Esophagus muscularis mucosa (tissue), 4 donors: ENCODE measurements at places on chromosomes 2 and 18. TPM values are rescaled to one million over a fixed set of nuclear protein-coding genes. Genes with fewer than 3 reads are reported as not detected.

GRCh38 chr2:145012214-145012670 lies 492.3 kb upstream of the ZEB2 start:
- no peak for DNase-seq

DNA sequence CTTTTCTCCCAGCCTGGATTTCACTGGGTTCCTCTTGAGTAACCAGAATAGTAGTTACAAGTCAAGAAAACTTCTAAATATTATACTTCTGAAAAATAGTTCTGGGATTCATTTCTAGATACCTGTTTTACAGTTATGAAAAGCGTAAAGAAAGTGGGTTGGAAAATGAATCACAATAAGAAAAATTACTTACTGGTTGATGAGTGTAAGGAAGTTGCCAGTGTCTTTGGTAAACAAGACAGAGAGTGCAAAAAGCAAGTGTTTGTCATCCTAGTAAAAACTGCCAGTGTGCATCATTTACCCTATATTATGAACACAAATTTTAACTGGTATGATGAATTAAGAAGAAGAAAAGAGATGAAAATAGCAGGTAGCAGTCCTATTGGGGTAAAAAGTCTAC lies 88.9 kb downstream of the R3HDM1 start:
- DNase-seq, result no peak

GRCh38 chr18:55289775-55290174 lies 298.2 kb downstream of the TCF4 start:
- DNase-seq, result no peak

DNA sequence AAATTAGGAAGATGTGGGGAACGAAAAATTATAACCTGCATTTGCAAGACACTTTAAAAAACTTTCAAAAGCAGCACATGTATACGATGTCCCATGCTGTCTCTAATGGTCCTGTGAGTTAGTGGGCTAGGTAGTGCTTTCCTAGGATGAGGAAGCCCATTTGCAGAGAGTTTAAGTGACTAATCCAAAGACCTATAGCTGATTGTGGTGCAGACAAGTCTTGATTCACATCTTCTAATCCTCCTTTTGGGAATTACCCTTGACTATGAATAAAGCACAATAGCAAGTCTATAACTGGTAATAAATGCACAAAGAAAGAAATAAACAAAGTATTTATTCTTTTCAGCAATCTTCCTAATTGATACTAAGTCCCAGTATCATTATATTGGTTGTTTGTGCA lies 234.6 kb upstream of the FANCL start:
- no peak for DNase-seq

- no peak for DNase-seq
Measured at GRCh38 chr18:44392933-44393332, 287.8 kb upstream of the SETBP1 start.

DNA sequence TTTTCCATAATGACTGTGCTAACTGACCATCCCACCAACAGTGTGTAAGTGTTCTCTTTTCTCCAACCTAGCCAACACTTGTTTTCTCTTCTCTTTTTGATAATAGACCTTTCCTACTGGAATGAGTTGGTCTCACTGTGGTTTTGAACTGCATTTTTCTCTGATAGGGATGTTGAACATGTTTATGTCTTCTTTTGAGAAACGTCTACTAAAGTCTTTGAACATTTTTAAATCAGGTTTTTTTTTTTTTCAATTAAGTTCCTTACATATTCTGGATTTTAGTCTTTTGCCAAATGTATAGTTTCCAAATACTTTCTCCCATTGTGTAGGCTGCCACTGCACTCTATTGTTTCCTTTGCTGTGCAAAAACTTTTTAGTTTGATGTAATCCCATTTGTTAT lies 405.5 kb upstream of the FIGN start:
- DNase-seq, result no peak

GRCh38 chr2:119387381-119388129 lies 20.8 kb downstream of the DBI start:
- no peak for DNase-seq

- DNase-seq, result no peak
Measured at GRCh38 chr18:48364146-48364545, 45.0 kb downstream of the ZBTB7C start.

DNA sequence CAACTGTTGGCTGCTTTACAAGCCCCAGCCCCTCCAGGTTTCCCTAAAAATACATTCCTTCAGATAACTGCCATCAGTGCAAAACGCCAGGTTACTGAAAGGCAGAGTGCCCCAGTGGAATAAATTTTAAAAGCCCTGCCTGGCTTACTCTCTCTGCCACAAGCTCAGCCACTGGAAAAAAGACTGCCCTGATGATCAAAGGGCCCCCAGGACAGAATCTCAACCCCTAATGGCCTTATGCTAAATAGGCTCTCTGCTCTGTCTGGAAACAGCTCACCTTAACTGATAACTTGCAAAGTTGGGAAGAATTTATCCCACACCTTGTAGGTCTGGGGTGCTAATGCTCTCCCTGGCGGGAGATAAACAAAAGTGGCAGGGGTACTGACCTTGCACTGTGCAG lies 33.9 kb downstream of the CFAP53 start:
- DNase-seq, result peak; percentile 26

DNA sequence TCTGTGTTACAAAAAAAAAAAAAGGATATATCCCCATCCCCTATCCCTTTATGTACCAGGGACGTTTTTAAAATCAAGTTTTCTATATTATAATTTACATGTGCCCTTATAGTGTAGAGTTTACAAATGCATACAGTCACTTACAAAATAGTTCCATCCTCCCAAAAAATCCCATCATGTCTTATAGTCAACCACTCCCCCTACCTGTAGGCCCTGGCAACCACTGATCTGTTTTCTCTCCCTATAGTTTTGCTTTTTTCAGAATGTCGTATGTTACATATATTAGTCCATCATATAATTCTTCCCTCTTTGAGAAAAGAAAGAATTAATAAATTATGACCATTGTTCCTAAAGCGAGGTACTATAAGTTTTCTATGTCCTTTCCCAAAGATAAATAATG lies 17.8 kb downstream of the CFAP210 start:
- no peak for DNase-seq

GRCh38 chr2:172351586-172351985 lies 75.8 kb upstream of the ITGA6 start:
- DNase-seq, result no peak

- DNase-seq, result no peak
Measured at GRCh38 chr2:30433541-30434299, 13.3 kb upstream of the LCLAT1 start.

GRCh38 chr18:2412281-2412680 lies 159.0 kb downstream of the METTL4 start:
- DNase-seq, result no peak

DNA sequence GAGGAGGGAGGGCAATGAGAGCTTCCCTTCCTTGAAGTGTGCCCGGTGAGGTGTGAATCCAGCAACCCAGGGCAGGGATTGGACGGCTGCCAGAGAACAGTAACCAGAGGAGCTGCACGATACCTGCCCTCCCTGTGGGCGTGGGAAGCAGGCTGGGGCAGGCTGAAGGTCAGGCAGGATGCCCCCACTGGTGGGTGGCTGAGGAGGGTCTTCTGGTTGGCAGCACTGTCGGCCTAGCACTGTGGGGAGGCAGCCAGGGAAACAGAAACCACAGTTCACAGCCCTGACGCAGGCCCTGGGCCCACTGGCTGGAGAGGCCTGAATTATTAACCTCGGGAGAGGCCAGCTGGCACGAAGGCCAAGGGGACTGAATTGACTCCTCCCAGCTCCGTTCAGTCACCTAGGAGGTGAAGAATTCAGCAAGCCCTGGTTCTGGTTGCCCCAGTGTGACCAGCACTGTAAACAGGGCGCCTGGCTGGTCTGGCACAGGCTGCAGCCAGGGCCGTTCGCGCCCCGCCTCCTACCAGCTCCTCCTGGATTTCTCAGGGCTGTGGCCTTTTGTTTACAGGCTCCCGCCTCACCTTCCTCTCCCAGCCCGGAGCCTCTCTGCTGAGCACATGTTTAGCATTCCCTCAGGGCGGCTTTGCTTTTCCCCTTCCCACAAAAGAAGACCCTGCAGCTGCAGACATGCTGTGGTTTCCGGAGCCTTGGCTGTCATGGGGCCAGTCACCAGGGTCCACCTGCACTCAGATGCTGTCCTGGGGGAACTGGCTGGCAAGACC lies 97.8 kb downstream of the B3GNT2 start:
- DNase-seq, result no peak

DNA sequence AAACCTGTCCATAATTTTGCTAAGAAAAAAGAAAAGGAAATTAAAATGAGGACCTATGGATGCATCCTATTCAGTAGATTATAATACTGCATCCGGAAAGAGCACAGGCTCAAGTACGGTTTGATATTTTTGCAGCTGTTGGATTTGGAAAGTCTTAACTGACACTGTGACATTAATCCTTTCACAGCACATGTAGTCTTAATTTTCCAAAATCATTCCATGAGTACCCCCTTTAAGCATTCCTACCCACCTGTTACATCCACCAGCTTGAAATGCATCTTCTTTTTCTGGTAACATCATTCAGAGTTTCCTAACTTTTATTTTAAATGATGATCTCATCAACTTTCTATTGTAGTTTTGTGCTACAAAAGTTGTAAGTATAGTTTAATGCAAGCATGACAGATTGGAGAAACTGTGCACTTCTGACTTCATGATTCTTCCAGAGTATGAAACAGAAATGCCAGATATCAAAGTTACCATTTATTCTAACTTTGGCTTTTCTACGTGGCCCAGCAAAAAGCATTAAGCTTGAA lies 113.5 kb downstream of the ESCO1 start:
- no peak for DNase-seq

GRCh38 chr18:79552140-79552631 lies 127.4 kb upstream of the CTDP1 start:
- DNase-seq, result no peak

DNA sequence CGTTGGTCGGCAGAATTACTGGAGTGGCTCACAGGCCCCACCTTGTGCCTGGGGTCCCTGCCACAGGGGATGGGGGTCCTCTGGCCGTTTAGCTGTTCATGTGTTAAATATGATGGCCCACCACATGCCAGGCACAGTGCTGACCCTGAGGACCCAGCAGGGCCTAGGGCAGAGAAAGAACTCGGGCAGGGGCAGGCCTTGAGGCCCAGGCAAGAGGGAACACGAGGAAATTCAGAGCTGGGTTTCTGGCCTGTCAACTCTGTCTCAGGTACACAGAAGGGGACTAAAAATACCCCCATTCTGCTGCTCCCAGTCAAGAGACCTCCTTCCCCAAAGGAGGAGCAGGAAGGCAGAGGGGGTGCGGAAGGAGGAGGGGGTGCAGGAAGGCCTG lies 66.2 kb downstream of the DNMT3A start:
- no peak for DNase-seq

- no peak for DNase-seq
Measured at GRCh38 chr2:230052299-230052698, 16.4 kb downstream of the SLC16A14 start.

GRCh38 chr2:100581277-100581612 lies 18.5 kb downstream of the PDCL3 start:
- DNase-seq, result no peak

DNA sequence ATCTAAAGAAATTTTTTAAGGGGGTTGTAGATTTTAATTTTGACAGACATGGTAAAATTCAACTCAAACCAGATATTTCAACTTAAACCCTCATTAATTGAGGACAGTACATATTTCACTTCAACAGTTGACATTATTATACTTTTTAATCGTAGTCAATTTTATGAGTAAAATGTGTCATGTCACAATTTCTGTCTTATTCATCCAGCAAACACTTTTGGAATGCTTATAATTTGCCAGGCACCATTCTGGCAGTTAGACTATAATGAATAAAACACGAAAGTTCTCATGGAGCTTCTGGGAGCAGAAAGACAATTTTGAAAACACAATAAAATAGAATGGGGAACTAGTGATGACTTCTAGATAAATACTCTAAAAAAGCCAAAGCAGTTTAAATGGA lies 1094.8 kb downstream of the SUCLG1 start:
- no peak for DNase-seq

DNA sequence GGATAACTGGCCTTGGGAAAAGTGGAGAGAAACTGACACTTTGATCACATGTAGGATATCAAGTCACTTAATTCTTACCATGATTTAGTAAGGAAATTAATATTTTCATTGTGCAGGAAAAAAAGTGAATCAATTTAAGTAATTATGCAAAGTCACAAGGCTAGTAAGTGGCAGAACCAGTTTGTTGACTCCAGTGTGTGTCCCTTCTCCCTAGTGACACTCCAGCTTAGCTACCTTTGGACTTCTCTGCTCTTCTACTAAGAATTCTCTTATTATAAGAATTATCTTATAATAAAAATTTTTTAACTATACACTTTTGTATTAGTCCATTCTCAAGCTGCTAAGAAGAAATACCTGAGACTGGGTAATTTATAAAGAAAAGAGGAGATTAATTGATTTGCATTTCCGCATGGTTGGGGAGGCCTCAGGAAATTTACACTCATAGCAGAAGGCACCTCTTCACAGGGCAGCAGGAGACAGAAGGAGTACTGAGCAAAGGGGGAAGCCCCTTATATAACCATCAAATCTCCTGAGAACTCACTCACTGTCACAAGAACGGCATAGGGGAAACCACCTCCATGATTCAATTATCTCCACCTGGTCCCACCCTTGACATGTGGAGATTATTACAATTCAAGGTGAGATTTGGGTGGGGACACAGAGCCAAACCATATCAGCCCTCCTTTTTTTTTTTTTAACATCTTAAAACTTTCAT lies 13.6 kb downstream of the COL4A4 start:
- no peak for DNase-seq

GRCh38 chr2:66317268-66317890 lies 117.5 kb upstream of the MEIS1 start:
- no peak for DNase-seq

The C2orf66 gene
- total RNA-seq, result not detected

The KCNF1 gene
- total RNA-seq, result 50.5 TPM

The ABI2 gene
- 49.3 TPM for total RNA-seq

The MRPL19 gene
- total RNA-seq, result 24.5 TPM

The GPR35 gene
- total RNA-seq, result 1.9 TPM

The TGIF1 gene
- 48.2 TPM for total RNA-seq

The DYNAP gene
- total RNA-seq, result not detected

The ACVR1C gene
- total RNA-seq, result 0.71 TPM

The DOK6 gene
- 1.4 TPM for total RNA-seq

The NTSR2 gene
- total RNA-seq, result not detected

The DES gene
- total RNA-seq, result 21,970 TPM

The RNF125 gene
- total RNA-seq, result 5.0 TPM

The XDH gene
- not detected for total RNA-seq

The BMPR2 gene
- 76.7 TPM for total RNA-seq

The GATA6 gene
- 6.6 TPM for total RNA-seq
